ENCODE measurements at places on chromosomes 3 and 15. TPM values are rescaled to one million over a fixed set of nuclear protein-coding genes. Genes with fewer than 3 reads are reported as not detected.

Gene ADCY5
- total RNA-seq, result 8.4 TPM

DNA sequence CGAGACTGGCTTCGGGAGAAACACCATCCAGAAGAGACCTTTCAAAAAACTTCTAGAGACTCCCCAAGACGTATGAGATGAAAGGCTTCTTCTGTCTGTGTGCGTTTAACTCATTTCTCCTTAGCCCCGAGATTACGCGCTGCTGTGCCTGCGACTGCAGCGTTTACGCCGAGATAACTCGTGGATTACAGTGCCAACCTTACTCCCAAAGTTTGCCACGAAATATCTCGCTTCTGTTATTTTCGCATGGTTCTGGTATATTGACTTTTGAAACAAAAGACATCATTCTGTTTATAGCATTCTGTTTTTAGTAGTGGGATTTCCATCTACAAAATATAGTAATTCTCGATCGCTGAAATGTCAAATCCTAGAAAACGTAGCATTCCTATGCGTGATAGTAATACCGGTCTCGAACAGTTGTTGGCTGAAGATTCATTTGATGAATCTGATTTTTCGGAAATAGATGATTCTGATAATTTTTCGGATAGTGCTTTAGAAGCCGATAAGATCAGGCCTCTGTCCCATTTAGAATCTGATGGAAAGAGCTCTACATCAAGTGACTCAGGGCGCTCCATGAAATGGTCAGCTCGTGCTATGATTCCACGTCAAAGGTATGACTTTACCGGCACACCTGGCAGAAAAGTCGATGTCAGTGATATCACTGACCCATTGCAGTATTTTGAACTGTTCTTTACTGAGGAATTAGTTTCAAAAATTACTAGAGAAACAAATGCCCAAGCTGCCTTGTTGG, 467 bp downstream of the PGBD4 start:
- H3K36me3 ChIP-seq, result no peaks in the 10 kb centered on the region
- peak overlapping the region; percentile 74 for H3K27ac ChIP-seq
- no peak for DNase-seq
- H3K27me3 ChIP-seq, result no peaks in the 10 kb centered on the region
- H3K4me1 ChIP-seq, result peaks cover 4% of the 10 kb centered on the region

DNA sequence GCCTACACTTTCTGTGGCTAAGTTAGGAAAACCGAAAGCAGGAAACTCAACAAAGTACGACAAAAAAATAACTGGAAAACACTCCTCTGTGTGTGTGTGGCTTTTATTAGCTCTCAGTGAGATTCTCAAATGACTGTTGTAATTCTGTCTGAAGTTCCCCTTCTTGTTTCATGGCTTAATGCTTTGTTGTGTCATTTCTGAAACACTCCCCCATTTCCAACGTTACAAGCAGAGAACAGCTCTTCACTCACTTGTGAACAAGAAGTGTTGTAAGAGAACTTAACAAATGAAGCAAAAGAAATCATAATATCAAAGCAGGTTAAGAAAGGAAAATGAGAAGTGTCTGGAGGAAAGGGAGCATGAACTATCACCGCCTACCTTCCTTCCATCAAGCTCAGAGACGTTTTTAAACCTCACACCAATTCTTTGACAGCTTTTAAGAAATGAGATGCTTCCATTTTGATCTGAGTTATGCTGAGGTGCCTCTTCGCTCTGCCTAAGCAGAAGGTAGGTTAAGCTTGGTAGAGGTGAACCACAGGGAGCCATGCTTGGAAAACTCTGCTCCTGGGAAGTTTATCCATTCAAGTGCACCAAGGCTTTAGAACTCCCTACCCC, 12.4 kb upstream of the SEC62 start:
- no peaks in the 10 kb centered on the region for H3K36me3 ChIP-seq
- H3K27ac ChIP-seq, result peak overlapping the region; percentile 75
- no peaks in the 10 kb centered on the region for H3K4me1 ChIP-seq
- no peak for DNase-seq
- no peaks in the 10 kb centered on the region for H3K27me3 ChIP-seq

- no peaks in the 10 kb centered on the region for H3K27me3 ChIP-seq
- peaks cover 11% of the 10 kb centered on the region for H3K4me1 ChIP-seq
- no peak for DNase-seq
- no peak overlapping the region for H3K27ac ChIP-seq
- H3K36me3 ChIP-seq, result no peaks in the 10 kb centered on the region
Measured at GRCh38 chr15:71136793-71137518, 21.7 kb downstream of the THSD4 start.

DNA sequence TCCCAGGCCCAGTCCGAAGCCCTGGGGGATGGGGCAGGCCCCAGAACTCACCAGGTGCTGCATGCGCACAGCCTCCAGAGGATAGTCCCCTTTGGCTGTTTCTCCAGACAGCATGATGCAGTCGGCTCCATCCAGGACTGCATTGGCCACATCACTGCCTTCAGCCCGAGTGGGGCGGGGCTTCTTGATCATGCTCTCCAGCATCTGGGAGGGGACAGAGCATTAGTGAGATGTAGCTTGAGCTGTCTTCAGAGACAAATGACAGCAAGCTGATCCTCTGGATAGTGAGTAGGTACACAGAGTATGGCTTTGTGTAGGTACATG, 9.1 kb upstream of the GRAMD2A start:
- no peak overlapping the region for H3K4me3 ChIP-seq
- no peak overlapping the region for H3K27ac ChIP-seq
- DNase-seq, result no peak
- H3K4me1 ChIP-seq, result no peaks in the 10 kb centered on the region
- peaks cover 72% of the 10 kb centered on the region for H3K36me3 ChIP-seq
- H3K27me3 ChIP-seq, result no peaks in the 10 kb centered on the region

DNA sequence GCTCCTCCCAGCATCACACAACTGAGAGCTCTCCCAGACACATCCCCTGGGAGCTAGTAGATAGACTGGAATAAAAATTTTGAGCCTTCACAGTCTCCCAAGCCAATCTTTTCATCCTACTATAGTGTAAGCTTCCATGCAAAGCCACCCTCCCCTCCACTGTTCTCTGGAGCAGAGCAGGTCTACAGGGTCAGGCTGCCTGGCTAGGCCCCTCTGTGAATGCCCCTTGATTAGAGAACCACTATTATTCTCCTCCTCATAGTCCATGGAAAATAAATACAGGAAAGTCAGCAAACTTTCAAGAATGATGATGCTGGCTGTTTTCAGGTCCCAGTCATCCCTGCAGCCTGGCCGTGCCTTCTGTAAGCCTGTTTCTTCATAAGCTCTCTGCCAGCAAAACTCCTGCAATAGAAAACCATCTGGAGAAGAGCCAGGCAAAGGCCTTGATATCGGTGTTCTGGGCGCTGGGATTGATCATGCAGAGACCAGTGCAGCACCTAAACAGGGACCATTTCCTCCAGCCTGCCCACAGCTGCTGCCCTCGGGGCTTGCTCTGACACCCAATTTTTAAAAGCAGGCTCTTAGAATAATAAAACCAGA, 51.7 kb downstream of the CRYGS start:
- no peaks in the 10 kb centered on the region for H3K27me3 ChIP-seq
- H3K27ac ChIP-seq, result no peak overlapping the region
- no peak overlapping the region for H3K4me3 ChIP-seq

- no peaks in the 10 kb centered on the region for H3K27me3 ChIP-seq
- H3K36me3 ChIP-seq, result no peaks in the 10 kb centered on the region
- H3K27ac ChIP-seq, result no peak overlapping the region
- H3K4me1 ChIP-seq, result peaks cover 3% of the 10 kb centered on the region
- DNase-seq, result no peak
Measured at GRCh38 chr15:64925335-64926330, 13.9 kb downstream of the ANKDD1A start.

DNA sequence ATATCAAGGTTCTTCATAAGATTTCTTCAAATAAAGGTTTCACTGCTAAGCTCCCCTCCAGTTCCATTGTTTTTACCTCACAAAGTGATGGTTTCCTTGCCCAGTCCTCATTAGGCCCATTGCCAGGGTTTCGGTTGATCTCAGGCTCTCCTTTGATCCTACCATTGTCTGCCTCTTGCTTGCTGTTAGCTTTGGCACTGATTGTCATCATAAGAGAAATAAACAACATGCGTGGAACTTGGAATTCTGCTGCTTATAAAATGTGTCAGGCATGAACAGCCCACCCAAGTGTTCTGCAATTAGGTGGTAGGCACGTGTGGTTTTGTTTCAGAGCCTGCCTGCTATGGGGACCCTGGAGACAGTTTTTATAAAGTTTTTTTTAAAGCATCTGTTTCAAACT, 107.6 kb upstream of the BFSP2 start:
- H3K4me1 ChIP-seq, result peaks cover 18% of the 10 kb centered on the region
- H3K36me3 ChIP-seq, result no peaks in the 10 kb centered on the region
- H3K4me3 ChIP-seq, result no peak overlapping the region
- peak; percentile 76 for DNase-seq
- no peaks in the 10 kb centered on the region for H3K27me3 ChIP-seq

DNA sequence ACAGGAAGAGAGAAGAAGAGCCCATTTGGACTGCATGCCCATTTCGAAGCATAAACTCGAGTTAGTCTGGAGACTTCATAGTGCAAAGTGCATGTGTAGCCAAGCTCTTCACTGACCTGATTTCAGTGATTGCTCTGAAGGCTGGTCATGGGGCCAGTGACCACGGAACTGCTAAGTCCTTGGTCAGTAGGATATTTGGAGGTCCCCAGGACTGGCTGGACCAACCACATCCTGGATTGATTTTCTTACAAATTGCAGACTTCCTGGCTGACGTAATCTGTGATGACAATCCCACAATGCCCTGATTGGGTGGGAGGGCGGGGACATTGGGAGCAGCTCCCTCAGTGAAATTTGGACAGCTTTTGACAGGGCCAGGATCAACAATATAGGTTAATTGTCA, 233.4 kb downstream of the CACNA2D3 start:
- H3K4me3 ChIP-seq, result no peak overlapping the region
- H3K36me3 ChIP-seq, result no peaks in the 10 kb centered on the region
- peaks cover 27% of the 10 kb centered on the region for H3K4me1 ChIP-seq
